ENCODE measurements at places on chromosomes 6 and 20. TPM values are rescaled to one million over a fixed set of nuclear protein-coding genes. Genes with fewer than 3 reads are reported as not detected.

Gene KCNK15
- 0.97 TPM for total RNA-seq

Gene ERVFRD-1
- not detected for total RNA-seq

Gene MUCL3
- total RNA-seq = not detected

DNA sequence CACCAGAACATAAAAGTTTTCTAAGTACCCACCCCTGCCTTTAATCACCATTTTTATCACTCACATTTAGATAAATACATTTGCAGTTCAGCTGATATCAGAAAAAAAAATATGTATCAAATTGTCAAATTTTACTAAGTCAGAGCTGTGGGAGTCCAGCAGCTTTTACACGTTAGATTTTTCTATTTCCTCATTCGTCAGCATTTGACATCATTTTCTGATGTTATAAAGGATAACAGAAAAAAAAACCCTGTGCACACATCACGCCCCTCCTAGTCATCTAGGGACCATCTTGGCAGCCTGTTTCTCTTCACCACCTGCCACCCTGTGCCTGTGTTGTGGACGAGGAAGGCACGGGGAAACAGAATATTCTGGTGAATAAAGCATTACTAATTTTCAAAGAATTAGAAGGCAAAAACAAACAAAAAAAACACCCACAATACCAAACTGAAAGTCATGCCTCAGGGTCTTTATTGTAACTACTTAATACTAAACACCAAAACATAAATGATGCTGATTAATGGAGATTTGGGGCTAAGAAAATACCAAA lies 12.4 kb downstream of the B4GALT5 start:
- DNase-seq = no peak

- no peak for DNase-seq
Measured at GRCh38 chr6:9224539-9224938, 789.2 kb upstream of the SLC35B3 start.

DNA sequence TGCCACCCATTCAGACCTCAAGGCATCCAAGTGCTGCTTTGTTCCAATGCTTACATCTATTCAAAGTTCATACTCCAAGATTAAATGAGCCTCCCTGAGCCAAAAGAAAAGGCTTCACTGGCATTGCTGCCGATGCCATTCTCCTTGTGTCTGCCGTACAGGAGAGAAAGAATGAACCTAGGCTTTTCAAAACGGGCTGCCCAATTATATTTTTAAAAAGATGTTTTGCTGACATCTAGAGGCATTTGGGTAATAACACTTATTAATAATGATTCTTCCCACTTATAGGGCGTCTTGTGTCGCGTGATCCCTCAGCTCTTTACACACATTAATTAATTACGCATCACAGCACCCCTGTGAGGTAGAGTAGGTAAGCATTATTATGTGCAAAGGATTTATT lies 545.6 kb downstream of the PKHD1 start:
- no peak for DNase-seq

- DNase-seq = no peak
Measured at GRCh38 chr6:23445157-23445710, 680.8 kb upstream of the NRSN1 start.

GRCh38 chr6:14423955-14424354 lies 306.4 kb downstream of the CD83 start:
- DNase-seq = no peak

- no peak for DNase-seq
Measured at GRCh38 chr6:11221623-11222384, 10.7 kb downstream of the NEDD9 start.

GRCh38 chr20:43015566-43015965 lies 174.1 kb downstream of the PTPRT start:
- DNase-seq = no peak

Gene SENP6
- 68.0 TPM for total RNA-seq

DNA sequence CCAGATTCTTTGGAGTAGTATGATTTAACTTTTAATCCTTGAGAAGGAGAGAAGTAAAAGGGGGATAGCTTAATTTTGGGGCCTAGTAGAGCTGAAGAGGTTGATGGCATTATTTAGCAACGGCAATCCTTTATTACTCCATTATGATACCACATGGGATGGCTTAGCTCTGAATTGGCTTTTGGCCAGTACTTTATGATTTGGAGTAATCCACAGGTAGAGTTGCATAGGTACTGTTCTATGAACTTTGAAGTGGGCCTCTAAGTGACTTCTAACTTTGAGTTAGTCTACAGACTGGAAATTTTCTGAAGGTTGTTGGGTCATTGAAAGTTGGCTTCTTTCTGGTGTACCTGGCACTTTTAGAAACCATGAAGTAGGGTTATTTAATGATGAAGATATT lies 11.6 kb downstream of the YWHAB start:
- DNase-seq = no peak

GRCh38 chr6:145155873-145156782 lies 579.2 kb downstream of the EPM2A start:
- no peak for DNase-seq
